ENCODE measurements at places on chromosomes 3 and 15.

GRCh38 chr3:86914670-86915069 lies 76.3 kb downstream of the VGLL3 start:
- DNase-seq, result no peak

GRCh38 chr3:114746502-114746901 lies 400.6 kb downstream of the ZBTB20 start:
- no peak for DNase-seq

GRCh38 chr3:185103359-185104127 lies 49.3 kb downstream of the C3orf70 start:
- DNase-seq, result no peak

DNA sequence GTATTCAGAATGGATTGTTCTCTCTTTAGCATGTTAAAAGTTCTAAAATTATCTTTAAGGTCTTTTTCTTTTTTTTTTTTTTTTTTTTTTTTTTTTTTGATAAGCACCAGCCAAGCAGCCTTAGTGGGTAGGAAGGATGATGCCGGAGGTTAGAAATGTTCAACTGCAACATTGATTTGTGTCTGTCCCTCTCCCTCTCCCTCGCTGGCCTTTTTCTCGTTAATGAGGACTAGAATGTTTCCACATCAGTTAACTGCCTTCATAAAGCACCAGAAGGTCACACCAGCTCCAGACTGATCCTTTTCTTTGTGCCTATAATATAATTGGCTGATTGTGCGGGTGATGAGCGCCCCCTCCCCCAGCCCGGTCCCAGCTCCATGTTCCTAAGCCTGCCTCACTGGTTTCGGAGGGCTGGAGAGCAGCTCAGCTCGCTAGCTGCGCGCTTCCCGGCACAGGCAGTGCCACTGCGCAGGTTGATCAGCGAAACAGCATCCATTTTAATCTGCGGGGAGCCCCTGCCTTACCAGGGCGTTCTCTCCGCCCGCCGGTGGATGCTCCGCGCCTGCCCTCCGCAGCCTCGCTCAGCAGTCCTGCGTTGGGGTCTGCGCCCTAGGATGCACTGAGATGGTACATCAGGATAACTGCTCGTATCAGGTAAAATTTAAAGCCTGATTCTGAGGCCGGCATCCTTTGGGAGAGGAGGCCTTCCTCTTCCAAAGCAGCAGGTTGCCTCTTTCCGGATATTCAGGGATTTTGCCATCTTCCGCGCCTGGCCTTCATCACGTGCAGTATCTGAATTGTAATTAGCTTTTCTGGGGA lies 148.9 kb upstream of the IL12A start:
- DNase-seq, result no peak

DNA sequence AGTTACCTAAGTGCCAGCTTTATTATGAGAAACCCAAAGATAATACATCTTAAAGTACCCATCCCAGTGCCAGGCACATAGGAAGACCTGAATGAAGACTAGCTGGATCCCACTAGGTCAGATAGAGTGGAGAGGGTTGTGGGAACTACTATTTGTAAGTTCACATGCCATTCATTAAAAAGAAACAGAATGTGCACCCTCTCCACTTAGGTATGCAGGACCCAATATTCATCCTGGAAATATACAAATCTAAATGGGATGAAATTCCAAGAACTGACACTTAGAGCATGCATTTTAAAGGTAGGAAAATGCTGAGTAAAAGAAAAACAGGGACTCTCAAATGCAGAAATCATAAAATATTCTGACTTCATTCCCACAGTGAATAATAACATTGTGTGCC lies 14.3 kb downstream of the EOGT start:
- DNase-seq, result no peak

GRCh38 chr3:12994607-12995388 lies 78.4 kb downstream of the IQSEC1 start:
- DNase-seq, result peak; percentile 72

All from NCI-H774 (cell line).